ENCODE measurements at places on chromosomes 2 and 18.

GRCh38 chr2:213848631-213849030 is 562.2 kb upstream of the VWC2L start:
- DNase-seq = peak; percentile 29

- no peak for DNase-seq
Observed at GRCh38 chr2:240904216-240905175, 1.6 kb upstream of the CROCC2 start.

DNA sequence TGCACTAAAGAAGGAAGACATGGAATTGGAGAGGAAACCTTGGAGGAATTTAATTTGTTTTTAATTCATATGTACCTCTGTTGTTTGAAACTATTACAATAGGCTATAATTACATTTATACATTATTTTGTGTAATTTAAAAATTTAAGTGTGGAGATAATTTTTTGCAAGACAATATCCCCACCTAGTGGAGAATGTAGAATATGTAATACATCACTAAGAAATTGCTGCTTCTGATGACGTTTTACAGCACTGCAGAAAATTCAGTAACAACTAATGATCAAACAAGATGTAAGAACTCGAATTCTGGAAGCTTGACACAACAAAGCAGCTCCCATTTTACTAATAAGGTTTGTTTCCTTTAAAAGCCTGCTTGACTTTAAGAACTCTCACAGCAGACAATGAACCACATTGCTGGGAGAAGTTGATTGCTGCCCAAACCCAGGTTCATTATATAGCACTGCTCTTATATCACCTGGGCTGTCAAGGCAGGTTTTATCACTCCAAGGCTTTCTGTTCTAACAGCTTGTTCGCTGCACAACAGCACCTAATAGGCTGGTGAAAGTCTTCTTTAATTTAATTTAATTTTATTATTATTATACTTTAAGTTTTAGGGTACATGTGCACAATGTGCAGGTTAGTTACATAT is 53.4 kb downstream of the THADA start:
- DNase-seq = peak; percentile 43

DNA sequence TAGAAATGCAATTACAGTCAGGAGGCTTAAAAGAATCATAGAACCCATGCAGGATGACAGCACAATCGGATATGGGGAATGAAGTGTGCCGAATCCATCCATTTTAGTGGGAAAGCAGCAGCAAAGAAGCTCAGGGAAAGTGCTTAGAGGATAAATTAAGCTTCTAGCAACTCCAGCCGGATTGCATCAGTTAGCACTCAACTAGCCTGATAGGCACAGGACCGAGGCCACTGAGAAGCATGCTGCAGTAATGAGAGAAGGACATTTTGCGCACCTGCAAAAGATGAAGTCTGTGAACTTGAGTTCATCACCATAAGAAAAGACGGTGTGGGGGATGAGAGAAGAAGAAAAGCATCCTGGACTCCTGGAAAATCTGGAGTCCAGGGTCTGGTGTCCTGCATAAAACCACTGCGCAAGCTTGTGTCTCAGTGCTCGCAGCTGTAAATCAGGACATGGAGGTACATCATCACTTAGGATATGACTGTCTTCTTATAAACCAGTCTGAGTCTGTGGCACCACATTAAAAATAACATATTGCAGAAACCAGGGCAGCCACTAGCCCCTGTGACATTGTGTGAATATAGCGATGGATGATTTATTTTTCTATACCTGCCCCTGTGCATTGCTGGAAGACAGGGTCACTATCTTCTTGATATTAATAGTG is 665.5 kb upstream of the SOX11 start:
- DNase-seq = no peak

GRCh38 chr2:10439971-10440370 is 8.2 kb downstream of the ODC1 start:
- DNase-seq = no peak

DNA sequence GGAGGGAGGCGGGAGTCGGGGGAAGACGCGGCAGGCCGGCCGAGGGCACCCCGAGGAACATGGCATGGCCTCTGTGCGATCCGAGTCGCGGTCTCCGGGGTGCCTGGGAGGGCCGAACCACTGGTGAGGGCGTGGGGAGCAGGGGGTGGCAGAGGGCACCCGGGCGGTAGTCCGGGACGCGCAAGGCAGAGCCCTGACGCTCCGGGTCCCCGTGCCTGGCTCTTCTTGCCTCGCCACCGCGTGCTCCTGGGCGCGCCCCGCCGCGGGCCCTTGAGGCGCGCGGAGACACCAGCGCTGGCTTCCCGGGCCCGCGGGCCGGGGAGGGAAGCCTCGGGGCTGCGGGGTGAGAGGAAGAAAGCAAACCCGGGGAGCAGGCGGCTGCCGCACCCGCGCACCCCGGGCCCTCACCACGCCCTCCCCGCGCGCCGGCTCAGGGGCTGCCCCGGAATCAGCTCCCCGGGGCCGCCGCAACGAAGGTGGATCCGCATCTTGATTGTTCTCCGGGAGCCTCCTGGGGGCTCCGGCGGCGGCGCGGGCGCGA is 4.3 kb downstream of the SOX11 start:
- DNase-seq = no peak

- DNase-seq = peak; percentile 47
Observed at GRCh38 chr2:17878281-17879136, at the start of gene KCNS3. Gene KCNS3 (plus strand): TSS chr2:17878667. CDS start chr2:17931009, 52,342 bp downstream.

GRCh38 chr2:69517410-69517809 is 80.2 kb upstream of the NFU1 start:
- no peak for DNase-seq

GRCh38 chr2:217832115-217832514 is 170.7 kb downstream of the TNS1 start:
- DNase-seq = no peak

DNA sequence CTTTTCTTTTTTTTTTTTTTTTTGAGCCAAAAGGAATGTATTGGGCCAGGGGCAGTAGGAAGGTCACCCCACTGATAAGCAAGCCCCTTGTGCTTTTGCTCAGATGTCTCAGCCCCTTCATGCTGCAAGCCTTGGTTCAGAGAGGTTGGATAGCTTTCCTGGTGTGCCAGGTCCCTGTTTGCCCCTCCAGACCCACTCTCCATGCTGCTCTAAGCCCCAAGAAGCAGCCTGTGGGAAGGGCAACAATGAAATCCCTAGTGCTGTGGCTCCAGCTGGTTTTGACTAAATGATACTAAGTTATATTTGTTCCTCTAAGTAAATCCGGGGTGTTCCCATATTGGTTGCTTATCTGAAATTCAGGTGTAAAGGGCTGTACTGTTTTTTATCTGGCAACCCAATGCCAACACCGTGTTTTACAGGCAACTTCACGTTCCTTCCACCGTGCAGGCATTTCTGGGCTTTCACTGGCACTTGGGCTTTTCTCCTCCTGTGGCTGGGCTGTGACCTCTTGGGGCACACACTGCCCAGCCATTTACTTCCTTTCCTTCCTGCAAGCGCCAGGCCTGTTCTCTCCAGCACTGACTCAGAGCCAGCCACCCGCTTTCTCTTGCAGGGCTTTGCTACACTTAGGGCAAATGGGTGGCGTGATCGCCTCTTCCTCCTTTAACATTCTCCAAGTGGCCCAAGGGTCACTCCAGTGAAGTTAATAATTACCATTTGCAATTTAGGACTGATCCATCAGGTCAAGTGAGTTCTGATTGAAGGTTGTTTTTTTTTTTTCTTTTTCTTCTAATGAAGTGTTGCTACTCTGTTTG is 21.6 kb downstream of the MERTK start:
- DNase-seq = peak; percentile 53

DNA sequence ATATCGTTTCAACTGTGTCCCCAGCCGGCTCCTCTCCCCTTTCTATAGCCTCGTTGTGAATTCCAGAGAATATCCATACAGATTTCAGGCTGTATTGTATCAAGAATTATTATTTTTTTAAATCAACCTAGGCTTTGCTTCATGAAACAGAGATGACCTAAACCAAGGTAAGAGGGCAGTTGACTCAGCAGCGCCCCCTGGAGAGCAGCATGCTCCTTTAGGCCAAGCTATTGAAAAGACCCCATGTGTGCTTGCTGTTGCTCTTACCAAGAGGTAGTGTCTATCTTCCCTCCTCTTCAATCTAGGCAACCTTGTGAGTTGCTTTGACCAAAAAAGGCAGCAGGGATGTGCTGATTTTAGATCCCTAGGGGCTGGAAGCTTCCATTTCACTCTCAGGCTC is 426.7 kb upstream of the SMIM21 start:
- DNase-seq = no peak

DNA sequence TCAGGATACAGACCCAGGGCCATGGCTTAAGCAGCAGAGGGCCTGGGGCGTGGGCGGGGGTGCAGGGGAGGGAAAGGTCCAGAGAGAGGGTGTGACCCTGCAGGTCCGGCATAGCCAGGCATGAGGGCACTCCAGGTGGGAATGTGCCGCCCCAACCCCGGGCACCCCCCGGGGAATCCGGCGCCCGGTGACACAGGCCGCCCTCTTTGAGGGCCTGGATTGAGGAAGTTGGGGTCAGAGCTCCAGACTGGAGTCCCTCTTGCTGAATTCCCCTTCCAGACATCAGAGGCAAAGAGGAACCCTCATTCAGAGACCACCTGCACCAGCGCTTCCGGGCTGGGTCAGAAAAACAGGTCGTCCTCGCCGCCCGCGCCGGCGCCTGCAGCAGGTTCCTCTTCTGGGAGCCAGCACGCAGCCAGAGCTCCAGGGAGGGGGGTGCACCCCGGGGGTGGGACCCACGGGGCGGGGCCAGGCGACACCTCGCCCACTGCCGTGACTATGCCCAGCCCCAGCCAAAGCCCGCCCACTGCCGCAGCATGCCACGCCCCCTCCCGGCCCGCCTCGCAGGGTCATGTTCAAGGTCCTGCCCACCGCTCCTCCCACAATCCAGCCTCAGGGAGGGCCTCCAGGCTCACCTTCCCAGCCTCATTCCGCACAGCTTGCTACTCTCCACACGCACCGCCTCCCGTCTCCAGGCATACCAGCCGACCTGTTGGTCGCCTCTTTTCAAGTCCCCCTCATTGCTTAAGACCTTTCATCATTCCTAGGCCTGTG is 98.3 kb upstream of the ID2 start:
- DNase-seq = no peak

DNA sequence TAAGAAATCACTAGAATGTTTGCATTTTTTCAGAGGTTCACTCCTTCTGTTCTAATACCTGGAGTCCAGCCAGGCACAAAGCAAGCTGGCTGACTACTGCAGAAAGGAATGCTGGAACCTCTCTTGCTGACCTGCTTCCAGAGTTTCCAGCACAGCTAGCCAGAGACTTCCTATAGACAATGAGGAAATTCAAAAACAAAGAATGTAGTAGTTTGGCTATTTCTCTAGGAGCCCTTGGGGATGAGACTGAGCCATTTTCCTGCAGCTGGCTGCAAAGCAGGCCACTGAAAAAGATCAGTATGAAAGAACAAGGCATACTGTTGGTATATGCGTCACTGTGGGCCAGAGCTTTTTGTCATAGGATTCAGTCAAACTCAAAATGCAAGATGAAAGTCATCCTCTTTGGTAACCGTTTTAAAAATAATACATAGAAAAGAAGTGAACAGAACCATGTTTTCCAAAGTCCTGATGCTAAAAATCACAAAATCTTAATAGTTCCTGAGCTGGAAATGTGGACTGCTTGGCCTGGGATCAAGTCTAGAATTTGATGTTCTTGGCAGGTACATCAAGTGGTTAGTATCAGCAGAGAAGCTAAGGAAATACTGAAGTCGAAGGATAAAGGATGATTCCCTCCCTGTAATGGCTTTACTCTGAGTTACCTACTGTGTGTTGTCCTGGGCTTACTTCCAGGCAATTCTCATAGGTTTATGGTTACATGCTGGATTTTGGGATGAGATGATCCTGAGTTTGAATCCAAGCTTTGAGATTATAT is 9.0 kb upstream of the DSEL start:
- peak; percentile 97 for DNase-seq

- peak; percentile 68 for DNase-seq
Observed at GRCh38 chr2:37982147-37982582, 57.1 kb downstream of the RMDN2 start.

DNA sequence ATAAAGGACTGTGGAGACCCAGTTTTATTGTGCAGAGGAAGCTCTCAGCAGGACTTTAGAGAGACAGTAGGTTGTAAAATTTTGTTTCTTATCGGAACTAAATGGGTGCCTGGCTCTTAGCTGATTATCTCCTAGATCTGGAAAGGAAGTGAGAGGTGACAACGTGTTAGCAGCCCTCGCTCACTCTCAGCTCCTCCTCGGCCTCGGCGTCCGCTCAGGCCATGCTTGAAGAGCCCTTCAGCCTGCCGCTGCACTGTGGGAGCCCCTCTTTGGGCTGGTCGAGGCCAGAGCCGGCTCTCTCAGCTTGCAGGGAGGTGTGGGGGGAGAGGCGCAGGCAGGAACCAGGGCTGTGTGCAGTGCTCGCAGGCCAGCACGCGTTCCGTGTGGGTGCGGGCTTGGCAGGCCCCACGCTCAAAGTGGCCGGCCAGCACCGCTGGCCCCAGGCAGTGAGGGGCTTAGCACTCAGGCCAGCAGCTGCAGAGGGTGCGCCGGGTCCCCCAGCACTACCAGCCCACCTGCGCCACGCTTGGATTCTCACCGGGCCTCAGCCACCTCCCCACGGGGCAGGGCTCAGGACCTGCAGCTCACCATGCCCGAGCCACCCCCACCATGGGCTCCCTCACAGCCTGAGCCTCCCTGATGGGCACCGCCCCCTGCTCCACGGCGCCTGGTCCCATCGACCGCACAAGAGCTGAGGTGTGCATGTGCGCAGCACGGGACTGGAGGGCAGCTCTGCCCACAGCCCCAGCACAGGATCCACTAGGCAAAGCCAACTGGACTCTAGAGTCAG is 4.6 kb upstream of the MFF start:
- DNase-seq = no peak

DNA sequence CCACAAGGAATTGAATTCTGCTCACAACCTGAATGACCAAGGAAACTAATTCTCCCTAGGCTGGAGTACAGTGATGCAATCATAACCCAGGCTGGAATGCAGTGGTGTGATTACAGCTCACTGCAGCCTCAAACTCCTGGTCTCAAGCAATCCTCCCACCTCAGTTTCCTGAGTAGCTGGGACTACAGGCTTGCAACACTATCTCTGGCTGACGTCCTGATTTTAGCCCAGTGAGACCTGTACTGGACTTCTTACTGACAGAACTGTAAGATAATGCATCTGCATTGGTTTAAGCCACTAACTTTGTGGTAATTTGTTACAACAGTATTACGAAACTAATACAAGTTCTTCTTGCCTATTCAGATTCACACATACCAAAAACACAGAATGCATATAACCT is 9.5 kb upstream of the KDSR start:
- DNase-seq = peak; percentile 15

Data from M059J (cell line).